CD4-positive, alpha-beta T cell treated with Interleukin-6 at 100 ng/mL for 8 hours (primary cell): ENCODE measurements at places on chromosomes 6 and 20.
A peak's percentile ranks its signal among the peaks of the same experiment; 100 is the strongest.

DNA sequence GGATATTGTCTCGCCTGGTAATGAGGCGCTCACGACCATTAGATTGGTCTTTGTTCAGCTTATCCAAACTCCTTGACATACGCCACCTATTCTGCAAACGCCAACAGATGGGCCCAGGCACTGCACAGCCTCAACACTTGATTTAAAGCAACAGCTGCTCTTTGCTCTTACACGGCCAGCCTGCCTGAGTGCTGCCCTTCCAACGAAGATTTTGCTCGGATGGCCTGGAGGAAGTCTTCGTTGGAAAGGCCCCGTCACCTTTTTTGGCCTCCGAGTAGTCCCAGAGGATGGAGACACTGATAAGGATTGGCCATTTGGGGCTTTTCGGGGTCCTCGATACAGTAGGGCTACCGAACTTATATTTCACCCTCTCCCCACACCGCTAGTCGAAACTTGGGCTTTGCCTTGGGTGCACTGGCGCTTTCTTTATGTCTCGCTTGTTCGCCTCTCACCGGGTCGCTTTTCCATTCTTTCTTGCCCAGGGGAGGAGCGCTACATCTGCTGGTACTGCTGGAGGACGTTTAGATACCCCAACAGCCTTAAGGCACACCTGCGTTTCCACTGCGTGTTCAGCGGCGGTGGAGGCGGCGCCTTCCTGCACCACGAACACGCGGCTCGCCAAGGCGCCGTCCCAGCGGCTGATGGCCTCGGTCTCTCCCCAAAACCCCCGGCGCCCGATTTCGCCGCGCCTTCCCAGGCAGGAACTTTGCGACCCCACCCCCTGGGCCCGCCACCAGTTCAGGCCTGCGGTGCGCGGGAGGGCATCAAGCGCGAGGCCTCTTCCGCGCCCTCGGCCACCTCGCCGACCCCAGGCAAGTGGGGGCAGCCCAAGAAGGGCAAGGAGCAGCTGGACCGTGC, 6.1 kb downstream of the PRDM13 start:
- no peak for DNase-seq

DNA sequence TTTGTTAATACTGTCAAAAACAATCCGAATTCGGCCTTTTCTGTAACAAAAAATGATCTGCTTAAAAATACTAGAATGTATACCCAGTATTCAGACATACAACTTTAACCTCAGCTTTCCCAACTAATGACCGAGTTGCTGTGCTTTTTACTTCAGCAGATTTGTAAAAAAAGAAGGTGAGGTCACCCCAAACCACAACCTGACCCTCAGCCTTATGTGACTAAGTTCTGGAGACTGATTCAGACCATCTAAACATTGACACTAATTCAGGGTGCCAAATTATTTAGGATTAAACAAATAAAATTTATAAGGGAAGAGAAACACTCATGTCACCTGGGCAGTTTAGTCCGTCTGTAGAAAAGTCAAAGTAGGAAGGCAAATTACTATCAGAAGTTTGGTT, 7.7 kb downstream of the CCN6 start:
- no peak for DNase-seq

DNA sequence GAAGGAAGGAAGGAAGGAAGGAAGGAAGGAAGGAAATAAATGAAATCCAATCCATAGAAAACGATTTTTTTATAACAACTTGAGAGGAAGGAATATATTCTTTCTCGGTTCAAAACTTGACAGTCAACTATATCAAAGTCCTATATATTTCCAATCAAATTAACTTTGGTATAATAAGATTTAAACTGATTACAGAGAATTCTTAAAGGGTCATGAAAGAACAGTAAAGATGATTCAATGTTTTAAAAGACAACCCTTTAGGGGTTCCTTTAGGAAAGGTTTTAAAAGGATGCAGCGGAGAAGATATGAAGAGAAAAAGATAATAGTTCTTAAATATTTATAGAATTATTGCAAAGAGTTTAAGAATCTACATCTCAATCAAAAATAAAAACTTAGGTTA, 61.2 kb downstream of the ME1 start:
- no peak for DNase-seq

- no peak for DNase-seq
Observed at GRCh38 chr6:130206479-130206878, 16.3 kb downstream of the SAMD3 start.

DNA sequence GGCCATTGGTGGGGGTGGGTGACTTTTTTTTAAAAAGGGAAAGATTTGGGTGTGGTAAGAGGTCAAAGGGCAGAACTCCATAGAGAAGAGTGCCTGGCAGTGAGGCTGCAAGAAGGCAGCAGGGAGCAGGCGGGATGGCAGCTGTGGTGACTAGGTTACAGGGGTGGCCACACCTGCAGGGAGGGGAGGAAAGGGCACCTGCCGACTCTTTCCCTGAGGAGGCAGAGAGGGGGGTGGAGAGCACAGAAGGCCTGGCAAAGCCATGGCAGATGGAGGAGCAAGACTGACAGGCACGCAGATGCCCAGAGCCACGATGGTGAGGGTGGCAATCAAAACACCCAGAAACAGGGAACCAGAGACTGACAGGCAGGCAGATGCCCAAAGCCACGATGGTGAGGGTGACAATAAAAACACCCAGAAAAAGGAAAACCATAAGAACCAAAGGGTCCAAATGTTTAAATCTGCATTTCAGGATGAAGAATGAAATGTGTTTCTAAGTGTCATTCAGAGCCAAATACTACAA, 19.3 kb downstream of the CST7 start:
- no peak for DNase-seq

DNA sequence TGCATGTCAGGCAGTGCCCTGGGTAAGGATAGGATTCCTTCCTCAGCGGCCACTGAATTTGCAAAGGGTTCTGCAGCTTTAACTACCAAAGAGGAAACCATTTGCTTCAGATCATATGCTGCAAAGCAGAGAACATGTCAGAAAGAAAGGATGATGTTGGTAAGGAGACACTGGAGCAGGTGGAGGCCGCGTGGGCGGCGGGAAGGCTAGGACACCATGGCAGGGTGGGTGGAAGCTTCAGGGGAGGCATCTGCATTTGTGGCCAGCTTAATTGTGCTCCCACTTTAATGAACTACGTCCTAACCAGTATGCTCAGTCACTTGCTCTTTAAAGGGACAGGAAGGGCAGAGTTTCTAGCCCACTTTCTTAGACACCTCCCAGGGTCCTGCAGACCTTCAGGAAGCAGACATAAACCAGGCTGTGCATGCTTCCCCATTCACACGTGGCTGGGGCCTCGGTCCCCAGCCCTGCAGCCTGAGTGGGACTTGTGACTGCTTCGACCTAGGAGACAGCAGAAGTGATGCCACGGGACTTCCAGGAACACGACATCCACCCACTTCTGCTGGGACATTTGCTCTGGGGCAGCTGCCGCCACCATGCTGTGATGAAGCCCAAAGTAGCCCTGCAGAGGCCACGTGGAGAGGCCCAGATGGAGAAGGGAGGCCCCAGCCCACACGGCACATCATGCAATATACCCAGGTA, 76.1 kb downstream of the GINS1 start:
- DNase-seq, result no peak

DNA sequence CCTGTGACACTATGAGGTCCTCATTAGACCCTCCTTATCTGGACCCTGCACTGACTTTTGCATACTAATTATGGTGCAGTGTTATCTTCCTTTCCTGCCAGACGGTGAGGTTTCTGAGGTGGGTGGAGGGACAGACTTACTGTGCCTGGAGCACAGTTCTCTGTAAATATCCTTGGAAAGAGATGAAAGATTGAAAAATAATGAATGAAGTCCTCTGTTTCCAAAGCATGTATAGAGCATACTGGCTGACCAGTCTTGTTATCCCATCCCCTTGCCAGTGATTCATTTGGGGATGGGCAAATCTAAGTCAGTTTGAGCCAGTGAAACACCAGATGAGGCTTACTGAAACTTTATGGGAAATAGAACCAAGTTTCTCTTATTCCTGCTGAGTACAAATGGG, 152.6 kb upstream of the HDDC2 start:
- no peak for DNase-seq

DNA sequence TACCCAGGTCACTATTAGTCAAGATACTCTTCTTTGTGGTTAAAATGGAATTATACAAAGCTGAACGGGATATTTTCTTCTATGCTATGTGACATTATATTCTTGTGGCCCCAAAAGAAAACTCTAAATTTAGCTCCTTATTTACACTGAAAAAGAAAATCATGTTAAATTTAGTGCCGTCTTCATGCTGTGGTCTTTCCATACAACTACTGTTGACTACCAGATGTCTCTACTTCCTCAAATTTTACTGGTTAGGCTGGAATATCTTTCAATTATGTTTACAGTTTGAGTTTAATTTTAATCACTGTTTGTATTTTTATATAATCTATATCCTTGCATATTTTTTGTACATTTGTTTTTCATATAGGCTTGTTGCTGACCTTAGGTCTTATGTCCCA, 95.6 kb upstream of the FOXO3 start:
- no peak for DNase-seq

- no peak for DNase-seq
Observed at GRCh38 chr6:4848382-4849068, 72.3 kb downstream of the CDYL start.

- no peak for DNase-seq
Observed at GRCh38 chr6:63352544-63353285, 32.9 kb upstream of the LGSN start.

DNA sequence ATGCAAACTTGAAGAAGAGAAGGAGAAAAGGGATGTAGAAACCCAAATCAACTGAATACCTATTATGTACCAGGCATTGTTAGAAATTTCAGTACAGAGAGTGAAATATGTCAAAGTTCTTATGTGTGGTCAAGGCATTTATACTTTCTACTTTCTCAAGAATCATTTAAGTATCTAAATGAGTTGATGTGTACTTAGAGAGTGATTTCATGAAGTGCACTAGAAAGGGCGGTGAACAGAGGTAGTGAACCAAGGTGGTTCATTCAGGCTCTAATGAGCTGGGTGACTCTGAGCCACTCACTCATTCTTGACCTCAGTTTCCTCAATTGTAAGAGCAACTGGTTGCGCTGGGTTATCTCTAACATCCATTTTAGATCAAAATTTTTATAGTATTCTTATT, 3.3 kb downstream of the PDE7B start:
- DNase-seq, result no peak

DNA sequence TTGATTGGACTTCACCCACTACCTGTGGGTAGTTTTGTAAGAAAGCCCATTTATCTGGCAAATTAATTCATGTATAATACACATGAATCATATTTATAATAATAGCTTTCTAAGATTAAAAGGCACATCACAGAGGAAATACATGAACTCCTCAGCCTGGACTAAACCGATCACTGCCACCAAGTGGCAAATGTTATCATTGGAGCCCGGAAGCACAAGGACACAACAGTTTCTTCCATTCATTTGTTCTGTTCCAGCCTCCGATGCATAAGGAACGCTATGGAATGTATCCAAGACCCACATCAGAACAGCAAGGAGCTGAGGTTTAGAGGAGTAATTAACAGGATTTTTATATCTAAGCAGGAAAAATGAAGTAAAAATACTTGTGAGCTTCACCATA, 13.9 kb upstream of the IPCEF1 start:
- peak; percentile 16 for DNase-seq

DNA sequence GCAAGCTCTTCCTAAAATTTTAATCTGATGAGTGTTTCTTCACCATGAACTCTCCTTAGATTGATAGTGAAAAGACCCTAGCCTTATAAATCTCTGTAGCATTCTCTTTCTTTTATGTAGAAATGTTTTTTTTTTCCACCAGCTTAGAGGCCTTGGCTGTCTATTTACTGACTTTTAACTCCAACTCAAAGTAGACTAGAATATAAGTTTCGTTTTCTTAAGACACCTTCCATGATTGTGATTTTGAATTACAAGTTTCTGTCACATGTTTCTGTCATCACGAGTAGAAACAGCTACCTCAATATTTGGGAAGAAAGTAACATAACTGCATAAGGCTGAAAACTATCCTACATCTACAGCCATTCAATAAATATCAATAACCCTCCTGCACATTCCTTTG, 17.8 kb downstream of the ADGRF4 start:
- DNase-seq, result no peak

GRCh38 chr6:41678511-41679084, 40.3 kb downstream of the MDFI start:
- no peak for DNase-seq

- DNase-seq, result no peak
Observed at GRCh38 chr6:11410539-11411307, 126.8 kb upstream of the TMEM170B start.

GRCh38 chr6:135298455-135298854, 117.3 kb downstream of the MYB start:
- DNase-seq, result no peak

GRCh38 chr20:50625986-50626677, 65.2 kb downstream of the RIPOR3 start:
- no peak for DNase-seq

DNA sequence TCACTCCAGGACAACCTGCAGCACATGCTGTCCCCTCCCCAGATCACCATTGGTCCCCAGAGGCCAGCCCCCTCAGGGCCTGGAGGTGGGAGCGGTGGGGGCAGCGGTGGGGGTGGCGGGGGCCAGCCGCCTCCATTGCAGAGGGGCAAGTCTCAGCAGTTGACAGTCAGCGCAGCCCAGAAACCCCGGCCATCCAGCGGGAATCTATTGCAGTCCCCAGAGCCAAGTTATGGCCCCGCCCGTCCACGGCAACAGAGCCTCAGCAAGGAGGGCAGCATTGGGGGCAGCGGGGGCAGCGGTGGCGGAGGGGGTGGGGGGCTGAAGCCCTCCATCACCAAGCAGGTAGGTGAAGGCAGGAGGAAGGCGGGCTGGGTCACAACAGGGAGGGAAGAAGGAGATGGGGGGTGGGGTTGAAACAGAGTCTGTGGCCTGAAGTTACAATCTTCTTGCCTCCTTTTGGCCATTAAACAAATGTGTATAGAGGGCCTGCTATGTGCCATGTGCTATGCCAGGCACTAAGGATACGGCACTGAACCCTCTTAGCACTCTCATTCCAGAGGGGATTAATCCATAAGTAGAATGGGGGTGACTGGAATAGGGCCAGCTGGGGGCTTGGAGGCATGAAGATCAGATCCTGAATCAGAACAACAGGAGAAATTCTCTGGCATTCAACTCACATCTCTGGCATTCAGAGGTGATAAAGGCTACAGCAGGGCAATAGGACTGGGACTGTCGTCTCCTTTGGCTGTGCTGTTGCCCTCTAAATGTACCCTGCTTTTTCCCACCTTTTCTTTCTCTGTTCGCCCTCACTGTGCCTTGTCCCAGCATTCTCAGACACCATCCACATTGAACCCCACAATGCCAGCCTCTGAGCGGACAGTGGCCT, 10.5 kb upstream of the ZBTB9 start:
- DNase-seq, result no peak
